ENCODE measurements at places on chromosomes 1 and 21.
A peak's percentile ranks its signal among the peaks of the same experiment; 100 is the strongest.

DNA sequence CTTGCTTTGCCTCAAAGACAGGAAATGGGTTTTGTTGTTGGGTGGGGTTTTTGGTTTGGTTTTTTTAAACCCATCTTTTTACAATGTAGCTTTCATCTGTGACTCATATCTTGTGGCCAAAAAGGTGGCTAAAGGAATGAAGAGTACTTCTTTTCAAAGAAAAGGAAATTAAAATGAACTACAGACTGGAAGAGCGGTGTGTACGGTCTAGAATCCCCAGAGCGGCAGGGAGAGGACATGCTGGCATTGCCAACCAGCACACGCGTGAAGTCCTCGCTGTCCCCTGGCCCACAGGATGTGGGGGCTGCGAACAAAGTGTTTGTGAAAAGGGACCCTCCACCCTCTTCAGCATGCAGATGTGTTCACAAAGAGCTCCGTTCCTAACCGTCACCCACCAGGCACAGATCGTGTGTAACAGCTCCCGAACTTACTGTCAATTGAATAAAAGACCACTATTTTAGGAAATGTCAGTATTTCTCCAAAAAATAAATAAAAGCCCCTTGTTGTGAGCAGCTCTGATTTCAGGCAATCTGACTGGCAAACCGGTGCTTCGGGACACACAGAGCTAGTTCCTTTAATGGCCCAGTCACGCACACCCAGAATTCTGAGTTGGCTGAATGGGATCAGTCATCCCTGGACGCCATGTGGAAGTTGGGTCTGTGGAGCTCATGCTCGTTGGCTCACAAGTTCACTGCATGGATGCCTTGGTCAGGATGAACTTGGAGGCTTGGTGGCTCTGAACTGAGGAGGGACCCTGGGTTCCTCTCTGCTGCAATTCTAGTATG is 602.9 kb downstream of the NPHP4 start:
- no peak for DNase-seq

- no peak for DNase-seq
Measured at GRCh38 chr1:94986783-94987182, 59.9 kb upstream of the CNN3 start.

DNA sequence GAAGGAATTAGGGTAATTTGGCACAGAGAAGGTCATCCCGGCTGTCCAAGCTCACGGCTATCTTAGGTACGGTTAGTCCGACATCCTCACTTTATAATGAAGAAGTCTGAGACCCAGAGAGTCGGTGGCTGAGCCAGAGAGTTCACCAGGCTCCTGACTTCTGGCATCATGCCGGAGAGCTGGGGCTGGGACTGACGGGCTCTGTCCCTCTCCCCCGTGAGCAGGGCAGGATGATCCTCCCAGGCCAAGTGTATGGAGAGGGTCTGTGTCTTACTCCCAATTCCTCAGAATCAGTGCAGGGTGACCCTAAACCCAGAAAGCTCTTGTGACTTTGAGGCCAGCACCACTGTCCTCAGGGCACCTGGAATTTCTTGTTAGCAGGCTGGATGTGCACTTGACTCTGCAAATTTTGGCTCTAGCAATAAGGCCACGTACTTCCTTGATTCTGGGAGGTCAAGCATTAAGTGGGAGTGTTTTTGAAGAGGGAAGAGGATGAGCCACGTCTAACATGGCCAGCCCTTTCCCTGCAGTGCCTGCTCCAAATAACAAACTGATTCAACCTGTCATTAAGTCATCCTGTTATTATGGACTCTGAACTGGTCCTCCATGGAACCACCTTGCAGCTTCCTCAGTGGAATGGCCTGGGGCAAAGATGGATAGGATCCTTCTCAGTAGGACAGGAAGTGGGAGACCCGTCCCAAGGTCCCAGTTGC is 20.8 kb upstream of the BTG2 start:
- DNase-seq: no peak

DNA sequence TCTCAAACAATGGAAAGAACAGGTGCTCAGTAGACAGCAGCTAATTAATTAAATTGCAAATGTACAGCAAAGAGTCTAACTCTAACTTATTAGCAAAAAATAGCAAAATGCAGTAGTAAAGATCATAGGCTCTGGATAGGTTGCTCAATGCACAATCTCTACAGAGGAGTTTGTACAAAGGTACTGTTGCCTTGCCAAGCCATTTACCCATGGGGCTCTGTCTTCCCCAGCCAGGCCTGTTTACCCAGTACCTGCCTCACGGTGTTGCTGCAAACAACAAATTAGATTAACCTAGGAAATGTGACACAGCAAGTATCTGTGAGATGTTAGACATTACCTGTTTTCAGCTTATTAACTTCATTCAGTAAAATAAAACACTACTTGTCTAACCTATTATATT is 222.0 kb downstream of the DENND1B start:
- no peak for DNase-seq

DNA sequence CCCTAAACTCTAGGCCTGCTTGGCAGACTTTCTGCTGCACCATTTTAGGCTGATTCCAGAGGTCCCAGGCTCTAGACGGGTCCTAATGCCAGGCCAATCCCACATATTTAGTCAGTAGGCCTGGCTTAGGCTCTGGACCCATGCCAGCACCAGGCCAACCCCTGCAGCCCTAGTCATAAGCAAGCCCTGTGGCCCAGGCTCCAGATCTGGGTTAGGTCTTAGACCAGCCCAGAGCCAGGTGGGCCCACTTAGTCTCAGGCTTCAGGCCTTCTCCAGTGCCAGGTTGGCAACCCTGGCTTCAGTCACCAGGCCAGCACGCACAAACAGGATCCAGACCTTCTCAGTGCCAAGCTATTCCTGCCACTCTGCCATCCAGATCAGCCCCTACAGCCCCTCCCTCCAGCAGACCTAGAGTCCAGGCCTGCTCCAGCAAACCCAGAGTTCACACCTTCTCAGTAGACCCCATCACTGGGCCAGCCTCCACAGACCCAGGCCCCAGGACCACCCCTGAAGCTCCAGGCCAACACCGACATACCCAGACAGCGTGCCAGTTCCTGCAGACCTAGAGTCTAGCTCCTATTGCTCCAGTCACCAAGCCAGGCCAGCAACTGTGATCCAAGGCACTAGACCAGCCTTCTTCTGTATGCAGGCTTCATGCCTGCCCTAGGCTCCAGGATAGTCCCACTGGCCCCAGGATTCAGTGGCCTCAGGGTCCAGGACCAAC is 467.6 kb downstream of the RWDD3 start:
- peak; percentile 82 for DNase-seq

- DNase-seq: no peak
Measured at GRCh38 chr1:201882665-201883132, 6.0 kb upstream of the SHISA4 start.

DNA sequence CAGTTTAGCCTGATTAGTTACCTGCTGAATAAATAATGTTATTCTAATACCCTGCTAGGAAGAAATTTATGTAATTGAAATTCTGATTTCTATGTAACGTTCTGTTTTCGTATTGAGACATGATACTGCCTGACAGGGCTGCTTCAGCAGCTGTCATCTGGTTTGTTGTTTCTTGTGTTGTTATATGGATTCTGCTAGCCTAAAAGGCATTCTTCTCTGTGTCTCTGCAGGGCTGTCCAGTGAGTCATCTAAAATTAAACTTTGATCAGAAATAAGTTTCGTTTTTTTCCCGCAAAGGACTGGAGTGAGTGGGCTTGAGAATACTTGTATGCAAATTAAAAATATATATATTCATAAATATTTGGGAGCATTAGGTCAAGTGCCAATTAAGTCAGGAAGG is 93.0 kb downstream of the DYRK1A start:
- DNase-seq: no peak

DNA sequence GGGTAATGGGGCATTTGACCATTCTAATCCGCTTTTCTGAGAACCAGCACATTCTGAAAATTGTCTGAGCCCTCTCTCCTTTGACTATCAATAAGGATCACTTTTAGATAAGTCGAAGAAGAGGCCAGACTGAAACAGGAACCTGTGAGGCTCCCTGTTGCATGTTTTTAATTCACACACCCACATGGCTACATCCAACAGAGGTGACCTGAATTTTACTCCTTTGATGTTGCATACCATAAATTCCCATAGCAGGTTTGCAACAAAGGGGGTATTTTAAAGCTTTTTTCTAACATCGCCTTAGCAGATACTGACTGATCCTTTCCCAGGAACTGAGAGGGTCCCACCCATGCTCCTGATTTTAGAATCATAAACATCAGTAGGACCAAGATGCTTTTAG is 450.8 kb downstream of the USP25 start:
- DNase-seq: no peak

DNA sequence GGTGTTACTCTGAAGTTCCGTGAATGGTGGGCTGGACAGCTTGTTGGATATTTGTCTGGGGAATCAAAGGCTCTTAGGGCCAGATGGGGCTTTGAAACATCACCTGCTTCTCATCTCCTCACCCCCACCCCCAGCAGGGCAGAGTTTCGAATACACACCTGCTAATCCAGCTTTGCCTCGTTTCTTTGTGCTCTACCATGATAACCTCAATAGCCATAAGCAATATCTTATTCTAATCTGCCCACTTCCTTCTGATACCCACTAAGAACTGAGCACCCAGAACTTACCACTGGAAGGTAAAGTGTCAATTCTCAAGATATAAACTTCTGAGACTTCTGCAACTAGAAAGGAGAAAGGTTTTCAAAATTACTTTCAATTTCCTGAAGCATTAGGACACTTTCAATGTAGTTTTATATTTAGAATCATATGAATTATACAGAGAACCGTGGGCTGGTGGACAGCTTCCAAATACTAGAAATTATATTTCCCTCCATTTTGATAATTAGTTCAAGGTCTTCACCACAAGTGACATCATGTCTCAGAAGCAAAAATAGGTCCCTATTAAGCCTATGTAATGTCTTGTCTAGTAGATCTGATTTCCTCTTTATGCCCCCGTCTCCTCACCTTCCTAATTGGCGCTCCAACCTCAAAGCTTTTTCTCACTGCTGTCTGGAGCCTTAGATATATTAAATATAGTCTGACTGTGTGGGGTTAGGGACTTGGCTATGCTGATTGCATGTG is 64.4 kb upstream of the NEK2 start:
- no peak for DNase-seq

DNA sequence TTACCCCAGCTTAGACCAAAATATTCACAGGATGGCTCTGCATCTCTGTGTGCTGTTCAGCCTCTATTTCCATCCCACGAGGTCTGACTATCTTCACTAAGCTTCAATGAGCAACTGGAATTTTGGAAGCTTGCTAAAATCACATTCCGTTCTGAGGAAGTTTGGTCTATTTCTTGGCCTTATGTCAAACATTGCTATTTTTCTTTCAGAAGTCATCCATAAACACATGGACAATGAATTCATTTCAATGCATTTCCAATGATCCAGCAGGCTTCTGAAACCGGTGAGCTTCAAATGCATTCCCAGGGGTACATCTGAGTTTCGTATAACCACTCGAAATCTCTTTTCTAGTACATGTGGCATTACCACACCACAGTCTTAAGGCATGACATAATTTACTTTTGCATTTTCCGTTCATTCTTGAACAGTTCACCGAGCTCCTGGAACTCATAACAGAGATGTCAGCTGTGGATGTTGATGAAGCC is 294.1 kb upstream of the KAZN start:
- no peak for DNase-seq

DNA sequence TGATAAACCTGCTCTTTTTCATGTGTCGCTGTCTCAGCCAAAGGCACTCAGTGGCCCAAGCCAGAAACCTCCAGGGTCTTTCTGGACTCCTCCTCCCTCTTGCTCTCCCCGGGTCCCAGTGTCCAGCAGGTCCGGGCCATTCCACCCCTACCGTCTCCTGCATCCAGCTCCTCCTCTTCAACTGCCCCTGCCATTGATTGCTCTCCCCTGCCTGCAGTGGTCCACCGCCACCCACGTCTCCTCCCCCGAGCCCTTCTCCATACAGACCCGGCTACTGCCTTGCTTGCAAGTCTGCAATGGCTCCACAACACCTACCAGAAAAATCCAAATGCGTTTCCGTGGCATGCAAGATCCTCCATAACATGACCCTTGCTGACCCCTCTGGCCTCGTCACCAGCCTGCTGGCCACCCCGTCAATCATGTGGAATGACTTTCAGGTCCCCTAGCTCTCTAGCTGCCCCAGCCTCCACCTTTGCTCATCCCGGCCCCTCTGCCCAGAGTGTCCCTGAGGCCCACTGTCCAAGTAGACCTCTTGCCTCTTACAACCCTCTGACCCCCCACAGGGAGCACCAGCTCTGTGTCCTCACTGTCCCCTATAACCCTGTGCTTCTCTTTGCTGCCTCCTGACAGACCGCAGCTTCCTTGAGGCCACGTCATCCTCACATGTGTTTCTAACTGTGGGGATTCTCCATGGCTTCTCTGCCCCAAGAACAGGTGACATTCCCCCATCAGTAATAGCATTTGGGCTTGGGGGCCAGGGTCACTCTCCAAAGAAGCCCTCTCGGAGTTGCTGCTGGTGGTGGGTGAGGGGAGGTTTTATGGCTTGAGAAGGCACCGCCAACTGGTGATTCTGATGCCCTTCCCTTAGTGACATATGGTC is 15.0 kb downstream of the CACNA1S start:
- DNase-seq: no peak

DNA sequence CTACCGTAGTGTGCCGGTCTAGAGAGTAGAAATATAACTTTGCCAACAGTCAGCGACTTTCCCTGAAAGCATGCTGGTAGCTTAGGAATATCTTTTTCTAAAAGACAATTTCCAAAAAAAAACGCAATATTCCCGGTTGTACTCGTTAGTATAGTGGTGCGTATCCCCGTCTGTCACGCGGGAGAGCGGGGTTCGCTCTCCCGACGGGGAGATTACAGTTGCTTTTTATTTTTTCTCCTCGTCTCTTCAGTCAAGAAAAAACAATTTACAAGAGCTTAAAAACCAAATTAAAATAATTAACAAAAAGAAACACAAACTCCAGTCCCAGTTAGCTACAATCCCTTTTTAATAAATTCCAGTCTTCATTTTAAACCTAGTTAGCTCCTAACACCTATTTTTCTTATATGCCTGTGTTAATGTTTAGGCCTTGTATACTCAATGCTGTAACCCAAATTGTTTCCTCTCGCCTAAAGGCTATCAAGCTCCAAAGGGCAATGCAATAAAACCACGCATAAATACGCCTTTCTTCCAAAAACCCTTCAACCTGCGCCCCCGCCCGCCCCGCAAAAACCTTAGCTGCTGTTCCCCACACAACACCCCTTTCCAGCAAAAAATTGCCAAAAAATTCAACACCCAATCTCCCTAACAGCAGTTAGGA is 7.8 kb downstream of the HSPA6 start:
- no peak for DNase-seq

- DNase-seq: no peak
Measured at GRCh38 chr1:71657891-71658679, 577.2 kb upstream of the ZRANB2 start.

DNA sequence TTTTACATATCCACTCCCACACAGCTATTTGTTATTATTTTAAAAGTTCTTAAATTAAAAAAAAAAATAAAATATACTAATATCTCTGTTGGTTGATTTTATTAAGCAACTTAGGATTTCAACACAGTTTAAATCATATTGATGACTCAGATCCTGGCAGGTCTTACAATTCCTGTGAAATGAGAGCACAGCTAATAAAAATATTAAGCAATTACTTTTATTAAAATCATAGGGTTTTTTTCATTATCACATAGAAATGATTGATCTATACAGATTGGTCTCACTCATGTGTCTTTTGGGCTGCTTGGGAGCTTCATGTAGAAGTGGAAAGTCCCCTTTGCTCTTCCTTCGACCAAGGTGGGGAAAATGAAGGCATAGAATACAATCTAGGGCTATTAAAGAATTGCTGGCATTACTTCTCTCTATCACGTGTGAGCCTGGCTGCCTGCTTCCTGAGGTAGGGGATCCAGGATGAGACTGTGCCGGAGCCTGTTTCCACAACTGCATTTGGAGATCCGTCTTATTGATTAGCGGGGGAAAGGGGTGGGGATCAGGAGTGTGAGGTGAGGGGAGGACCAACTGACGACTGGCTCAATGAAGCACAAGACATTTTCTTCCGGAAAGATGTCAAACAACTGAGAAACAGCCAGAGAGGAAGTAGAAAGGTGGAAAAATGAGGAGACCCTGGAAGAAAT is 858.0 kb downstream of the USP25 start:
- DNase-seq: no peak

Data from chondrocyte (in vitro differentiated cells).